GM19239 (cell line): ENCODE measurements at places on chromosomes 13 and 19.

DNA sequence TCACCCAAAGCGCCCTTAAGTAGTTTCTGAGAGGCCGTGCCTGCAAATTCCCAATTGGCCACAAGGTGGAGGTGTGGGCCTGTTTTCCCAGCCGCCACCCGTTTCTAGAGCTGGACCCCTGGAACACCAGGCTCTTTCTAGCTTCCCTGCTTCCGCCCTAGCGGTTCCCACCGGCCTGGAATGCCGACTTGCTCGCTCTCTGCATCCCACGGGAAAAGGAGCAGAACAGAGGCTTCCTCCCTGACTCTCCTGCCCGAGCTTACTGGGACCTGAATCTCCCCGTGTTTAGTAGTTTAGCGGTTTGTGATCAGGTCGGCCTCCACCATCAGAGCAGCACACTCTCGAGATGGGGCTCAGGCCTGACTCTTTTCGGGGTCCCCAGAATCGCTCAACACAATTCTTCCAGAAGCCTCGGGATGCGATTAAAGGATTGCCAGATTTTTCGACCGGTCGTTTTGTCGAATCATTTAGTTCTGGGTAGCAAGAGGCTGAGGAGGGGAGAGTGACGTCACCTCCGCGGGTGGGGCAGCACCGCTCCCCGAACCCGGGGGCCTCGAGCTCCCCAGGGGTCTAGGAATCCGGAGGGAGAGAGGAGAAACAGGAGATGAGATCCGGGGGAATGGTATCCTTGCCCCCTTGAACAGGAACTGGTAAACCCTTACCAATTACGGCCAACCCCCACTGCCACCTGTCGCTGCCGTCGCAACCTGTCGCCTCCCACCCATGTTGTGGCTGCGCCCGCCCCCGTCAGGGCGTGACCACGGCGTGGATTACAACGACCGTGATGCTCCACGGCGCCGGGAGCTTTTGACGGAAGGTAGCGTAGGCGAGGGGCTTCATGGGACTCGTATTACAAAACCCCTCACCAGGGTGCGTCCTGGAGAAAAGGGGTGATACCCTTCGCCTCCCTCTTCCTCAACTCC, 8.0 kb downstream of the NAPSA start:
- no peak for DNase-seq

DNA sequence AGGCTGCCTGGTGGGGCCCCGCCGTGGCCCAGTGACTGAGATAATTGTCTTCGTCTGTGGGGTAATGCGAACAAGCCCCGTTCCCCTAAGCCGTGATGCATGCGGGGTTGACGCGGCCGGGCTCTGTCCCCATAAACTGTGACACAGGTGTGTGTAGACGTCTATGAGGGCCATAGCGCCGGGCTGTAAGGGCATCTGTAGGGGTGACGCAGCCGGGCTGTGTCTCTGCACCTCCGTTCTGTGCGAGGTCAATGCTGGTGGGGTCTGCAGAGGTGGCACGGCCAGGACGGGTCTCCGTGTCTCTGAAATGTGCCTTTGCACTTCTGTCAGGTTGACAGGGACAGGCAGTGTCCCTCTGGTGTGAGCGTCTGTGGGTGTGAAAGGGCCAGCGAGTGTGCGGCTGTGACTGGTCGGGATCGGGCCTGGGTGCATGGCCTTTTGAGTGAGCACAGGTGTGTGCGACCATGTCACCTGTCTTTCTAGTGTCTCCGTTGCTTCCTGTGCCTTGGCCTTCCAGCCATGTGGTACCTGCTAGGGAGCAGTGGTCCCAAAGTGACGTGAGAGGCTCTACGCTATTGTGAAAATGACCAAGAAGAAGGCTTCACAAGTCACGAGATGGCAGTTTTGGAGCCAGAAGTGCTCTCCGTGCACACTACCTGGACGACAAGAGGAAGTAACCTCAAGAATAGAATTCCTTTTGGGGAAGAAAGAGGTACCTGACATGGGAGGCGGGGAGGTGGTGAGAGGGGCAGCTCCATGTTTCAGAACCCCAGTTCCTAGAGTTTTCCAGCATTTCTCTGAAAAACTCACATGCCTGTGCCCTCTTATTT, 16.4 kb upstream of the ZNF331 start:
- DNase-seq, result no peak

GRCh38 chr19:49362048-49362928, at the start of gene TEAD2:
TSS of gene TEAD2 (minus strand) at chr19:49362416. CDS start at chr19:49360075, 2,341 bp downstream.
- no peak for DNase-seq

DNA sequence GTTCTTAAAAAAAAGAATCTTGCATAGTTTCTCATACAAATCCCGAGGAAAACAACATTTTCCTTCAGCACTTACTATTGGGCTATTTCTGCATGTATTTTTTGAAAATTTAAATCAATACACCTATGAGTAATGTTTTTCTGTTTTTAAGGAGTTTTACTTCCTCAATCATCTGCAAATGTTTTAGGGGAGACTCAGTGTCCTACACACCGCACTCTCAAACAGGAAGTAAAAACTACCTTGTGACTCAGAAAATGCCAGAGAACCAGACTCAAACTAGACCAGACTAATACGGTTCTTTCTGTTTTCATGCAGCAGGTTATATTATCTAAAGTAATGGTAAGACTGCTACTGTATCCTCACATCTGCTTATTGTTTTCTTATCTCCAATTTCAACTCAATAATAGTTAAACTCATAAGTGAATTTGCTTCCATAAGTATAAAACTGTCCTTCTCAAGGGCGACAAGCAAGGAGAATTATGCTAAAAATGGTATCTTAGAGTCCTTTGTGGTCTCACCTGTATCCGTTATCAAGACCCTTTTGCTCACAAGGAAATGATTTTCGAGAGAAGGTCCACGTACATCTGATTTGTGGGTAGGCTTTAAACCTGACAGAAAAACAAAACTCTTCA, 52.5 kb downstream of the FLT3 start:
- peak; percentile 37 for DNase-seq

DNA sequence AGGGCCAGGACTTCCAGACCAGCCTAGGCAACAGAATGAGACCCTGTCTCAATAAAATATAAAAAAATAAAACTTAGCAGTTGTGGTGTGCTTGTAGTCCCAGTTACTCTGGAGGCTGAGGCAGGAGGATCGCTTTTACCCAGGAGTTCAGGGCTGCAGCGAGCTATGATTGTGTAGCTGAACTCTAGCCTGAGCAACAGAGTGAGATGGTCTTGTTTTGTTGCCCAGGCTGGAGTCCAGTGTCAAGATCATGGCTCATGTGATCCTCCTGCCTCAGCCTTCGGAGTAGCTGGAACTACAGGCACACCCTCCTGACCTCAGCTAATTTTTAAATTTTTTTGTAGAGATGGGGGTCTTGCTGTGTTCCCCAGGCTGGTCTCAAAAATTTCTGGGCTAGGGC, 4.3 kb upstream of the JUNB start:
- DNase-seq, result no peak

DNA sequence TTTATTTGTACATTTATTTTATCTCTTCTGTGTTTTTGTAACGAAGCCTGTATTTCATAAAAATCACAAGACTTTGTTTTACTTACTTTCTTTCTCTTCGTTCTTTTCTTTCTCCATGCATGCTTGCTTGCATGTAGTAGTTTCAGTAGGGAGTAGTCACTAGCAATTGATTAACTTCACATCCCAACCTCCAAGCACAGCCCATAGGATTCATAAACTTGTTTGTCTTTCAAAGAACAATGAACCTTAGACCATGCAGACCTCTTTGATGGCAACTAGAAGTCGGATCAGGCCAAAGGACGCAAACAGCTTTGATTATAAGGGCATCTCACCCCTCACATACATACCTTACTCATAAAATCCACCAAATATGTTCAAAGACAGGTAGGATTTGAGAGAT, 3.1 kb upstream of the PRR20A start:
- DNase-seq, result no peak
